Stimulated activated CD4-positive, alpha-beta T cell treated with anti-CD3 and anti-CD28 coated beads, Interleukin-12 subunit alpha, Interleukin-12 subunit beta, amount 100 ng/mL, for 4 hours (primary cell): ENCODE measurements at places on chromosomes 6 and 20.

DNA sequence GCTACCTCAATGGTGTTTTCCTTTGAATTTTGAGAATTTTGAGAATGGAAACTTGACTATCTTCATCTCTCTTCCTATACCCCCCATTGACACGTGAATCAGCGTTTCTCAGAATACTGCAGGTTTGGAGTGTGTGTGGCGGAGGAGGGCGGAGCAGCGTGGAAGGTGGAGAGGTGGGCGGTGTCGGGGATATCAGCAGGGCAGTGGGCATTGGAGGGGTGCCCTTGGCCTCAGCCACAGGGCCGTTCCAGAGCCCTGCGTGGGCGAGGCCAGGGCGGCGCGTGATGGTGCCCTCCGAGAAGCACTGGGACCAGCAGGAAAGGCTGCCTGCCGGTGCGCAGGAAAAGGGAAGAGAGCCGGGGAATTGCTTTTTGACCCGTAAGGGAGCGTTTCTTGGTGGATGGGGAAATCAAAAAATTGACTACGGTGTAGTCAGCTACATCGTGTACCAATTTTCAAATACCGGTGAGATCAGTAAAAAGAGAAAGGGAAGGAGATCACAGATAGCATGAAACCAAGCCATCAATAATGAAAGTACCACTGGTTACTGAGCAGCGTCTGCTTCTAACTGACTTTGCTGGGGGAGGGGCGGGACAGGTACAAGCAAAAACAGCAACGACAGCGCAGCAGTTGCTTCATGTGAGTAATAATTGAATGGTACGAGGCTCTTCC lies 82.7 kb upstream of the DUSP22 start:
- peak; percentile 56 for DNase-seq

- DNase-seq, result no peak
Measured at GRCh38 chr6:120468486-120468885, 865.8 kb downstream of the TBC1D32 start.

DNA sequence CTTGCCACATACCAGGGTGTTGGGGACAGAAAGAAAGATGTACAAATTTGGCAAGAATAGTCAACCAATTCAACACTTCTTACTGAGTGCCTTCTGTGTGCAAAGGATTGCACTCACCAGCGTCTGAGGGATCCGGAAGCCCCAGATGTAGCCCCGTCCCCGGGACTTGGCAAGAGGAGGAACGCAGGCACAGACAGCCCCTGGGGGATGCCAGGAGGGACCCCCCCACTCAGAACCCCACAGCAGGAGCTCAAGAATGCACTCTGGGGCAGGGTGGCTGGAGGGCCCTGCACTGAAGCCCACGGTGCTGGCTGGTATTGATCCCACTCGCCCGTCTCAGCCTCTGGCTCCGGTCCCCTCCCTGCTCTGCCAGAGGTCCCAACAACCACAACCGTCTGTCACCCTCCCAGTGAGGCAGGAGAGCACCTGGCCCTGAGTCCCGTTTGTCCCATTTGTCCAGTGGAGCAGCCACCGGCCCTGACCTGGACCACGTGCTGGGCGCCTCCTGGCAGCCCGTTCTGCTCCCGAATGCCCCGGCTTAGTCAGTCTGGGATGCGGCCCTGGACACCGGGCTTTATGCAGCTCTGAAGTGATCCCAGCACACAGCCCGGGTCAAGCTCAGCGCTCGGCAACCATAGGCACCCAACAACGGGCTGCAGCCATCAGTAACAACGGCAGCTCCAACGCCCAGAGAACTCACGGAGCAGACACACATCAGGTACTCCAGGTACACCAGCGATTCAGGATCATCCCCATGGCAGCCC lies 128.7 kb downstream of the DLL1 start:
- no peak for DNase-seq

- no peak for DNase-seq
Measured at GRCh38 chr20:58222446-58222845, 6.0 kb downstream of the ANKRD60 start.

DNA sequence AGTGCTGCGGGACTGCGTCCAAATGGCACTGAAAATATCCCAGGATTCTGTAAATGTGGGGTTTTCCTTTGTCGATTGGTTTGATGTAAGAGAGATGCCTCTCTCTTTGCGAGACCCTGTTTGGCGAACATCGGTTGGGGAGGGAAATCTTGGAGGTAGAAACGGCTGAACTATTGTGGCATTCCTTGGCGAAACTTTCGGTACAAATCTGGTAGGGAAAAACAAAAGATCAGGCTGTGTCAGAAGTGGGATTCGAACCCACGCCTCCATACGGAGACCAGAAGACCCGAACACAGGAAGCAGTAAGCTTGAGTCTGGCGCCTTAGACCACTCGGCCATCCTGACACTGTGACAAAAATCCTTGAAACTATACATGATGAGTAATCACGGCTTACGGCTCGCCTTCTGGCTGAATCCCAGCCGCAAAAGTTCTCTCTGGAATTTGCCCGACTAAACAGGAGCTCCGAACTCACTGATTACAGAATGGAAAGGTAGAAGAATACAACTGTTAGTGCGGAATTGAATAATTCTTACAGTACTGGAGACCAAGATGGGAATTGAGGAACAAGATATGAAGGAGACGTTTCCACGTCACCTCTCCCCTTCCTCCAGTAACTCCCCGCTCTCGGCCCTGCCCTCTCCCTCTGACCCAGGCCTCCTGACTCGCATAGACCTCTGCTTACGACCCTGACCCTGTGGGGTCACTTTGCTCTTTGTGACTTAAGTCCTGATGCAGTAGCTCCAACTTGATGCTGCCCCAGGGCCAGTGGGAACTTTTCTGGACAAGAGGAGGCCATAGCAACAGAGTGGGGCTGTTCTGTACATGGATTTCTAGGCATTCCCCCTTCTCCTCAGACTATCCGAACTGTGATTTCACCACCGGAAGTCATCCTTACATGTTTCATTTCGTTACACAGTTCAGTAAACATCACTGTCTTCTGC lies 132.8 kb upstream of the ZNF184 start:
- DNase-seq, result no peak

DNA sequence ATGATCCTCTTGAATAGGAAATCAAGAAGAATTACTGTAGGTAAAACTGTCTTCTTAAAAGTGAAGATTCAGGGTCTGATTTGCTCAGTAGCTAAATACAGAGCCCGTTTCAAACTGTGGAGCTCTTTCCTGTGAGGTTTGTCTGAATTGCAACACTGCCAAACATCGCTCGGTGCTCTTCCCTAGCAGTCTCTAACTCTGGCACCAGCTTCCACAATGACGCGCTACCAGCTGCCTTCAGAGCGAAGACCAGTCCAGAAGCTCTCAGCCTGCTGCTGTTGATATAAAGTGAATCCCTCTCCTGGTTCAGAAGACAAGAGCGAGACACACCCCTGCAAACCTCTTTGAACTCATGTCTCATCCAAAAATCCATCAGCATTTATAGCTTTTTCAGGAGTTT lies 447.0 kb downstream of the LMBRD1 start:
- no peak for DNase-seq
